ENCODE measurements at places on chromosomes 16 and 17.

- DNase-seq, result no peak
These were observed 62.1 kb upstream of the NOL11 start for GRCh38 chr17:67655478-67656148.

- DNase-seq, result no peak
These were observed at the start of gene OR3A3 for GRCh38 chr17:3411070-3411469. Gene OR3A3, plus strand, starts transcription at chr17:3411370.

- DNase-seq, result no peak
These were observed 17.8 kb upstream of the TNS4 start for GRCh38 chr17:40519089-40519775.

- DNase-seq, result no peak
These were observed 59.3 kb downstream of the USP10 start for GRCh38 chr16:84759061-84759460.

DNA sequence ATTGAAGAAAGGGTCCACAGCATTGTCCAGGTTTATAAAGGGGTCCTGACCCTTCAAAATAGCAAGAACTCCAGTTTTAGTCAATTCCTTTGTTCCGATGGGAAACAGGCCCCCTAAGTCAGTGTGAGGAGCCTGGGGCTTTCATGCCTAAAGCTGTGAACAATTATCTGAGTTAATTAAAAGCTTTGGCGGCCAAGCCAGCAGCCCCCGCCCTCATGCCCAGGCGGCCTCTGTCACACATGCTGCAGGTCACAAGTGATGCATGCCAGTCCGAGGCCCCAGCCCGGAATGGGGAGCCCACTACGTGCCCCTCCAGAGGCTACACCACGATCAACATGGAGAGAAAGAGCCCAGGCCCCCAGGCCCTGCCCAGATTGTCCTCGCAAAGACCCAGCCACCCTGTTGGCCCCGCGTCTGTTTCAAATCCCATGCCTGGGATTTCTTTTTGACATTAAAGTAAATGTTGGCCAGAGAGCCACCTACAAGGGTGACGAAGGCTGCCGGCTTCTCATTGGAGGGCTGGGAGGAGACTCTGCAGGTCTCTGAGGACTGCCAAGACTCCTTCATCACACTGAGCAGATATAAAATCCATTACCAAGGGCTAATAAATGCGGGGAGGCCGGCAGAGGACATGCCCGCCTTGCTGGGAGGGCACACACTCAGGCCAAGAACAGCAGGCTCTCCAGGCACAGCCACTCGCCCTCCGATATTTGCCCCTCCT, 14.5 kb upstream of the PITPNM3 start:
- no peak for DNase-seq

- no peak for DNase-seq
These were observed 214.1 kb downstream of the ANKFN1 start for GRCh38 chr17:56367366-56367765.

DNA sequence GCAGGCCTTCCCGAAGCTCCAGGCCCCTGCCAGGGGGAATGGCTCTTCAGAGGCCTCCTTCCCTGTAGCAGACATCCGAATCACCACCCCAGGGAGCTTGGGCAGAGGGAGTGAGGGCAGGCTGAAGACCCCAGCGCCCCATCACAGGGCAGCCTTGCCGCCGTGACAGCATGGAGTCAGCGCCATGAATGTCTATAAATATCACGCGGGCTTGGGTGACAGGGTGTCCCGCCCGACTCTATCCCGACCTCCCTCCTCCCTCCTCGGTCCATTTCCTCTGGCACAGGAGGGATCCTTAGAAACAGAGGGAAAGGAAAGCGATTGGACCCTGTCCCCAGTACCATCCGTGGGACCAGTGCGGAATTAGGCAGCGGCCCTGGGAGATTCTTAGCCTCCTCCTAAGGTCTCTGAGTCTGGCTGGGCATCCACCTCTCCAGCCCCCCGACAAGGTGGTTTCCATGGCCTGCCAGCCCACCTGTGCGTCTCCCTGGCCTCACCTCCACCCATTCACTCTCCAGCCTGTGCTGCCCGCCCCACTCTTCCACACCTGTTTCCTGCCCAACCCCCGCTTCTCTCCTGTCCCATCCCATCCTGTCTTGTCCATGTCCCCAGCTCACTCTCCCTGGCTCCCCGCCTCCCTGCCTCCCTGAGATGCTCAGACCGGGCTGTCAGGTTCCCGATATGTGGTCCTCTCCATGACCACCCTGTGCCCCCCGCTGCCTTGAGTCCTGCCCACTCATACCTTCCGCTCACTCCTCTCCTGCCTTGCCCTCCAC, 5.1 kb downstream of the ATP2A1 start:
- DNase-seq, result no peak

DNA sequence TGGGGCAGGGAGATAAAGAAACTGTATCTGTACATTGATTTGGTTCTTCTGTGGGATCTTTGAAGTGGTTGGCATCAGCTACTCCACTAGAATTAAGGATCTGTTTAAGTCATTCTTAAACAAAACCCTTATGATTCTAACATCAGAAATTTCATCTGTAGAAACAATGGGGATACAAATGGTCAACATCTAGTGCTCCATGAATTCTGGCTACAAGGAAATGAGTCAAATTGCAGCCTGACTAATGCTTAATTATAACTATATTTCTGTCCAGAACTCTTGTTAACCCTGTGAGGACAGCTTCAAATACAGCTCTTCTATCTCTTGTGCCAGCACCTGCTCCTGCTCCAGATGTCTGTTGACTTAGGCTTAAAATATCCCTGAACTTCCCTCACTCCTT, 13.9 kb upstream of the GINS3 start:
- no peak for DNase-seq

Data from tongue (tissue), 3 donors.